ENCODE measurements at places on chromosomes 13 and 19. TPM values are rescaled to one million over a fixed set of nuclear protein-coding genes. Genes with fewer than 3 reads are reported as not detected.

ZNF573 gene
- 6.3 TPM for polyA plus RNA-seq

DZIP1 gene
- polyA plus RNA-seq = 11.7 TPM

CBLC gene
- 53.4 TPM for polyA plus RNA-seq

PCSK4 gene
- polyA plus RNA-seq = 18.3 TPM

SEMA6B gene
- 31.3 TPM for polyA plus RNA-seq

VSTM2B gene
- 1.6 TPM for polyA plus RNA-seq

GRCh38 chr19:51078104-51078503, 4.6 kb downstream of the KLK14 start:
- DNase-seq = no peak

- no peak for DNase-seq
Measured at GRCh38 chr13:65943024-65943423, 1287.1 kb downstream of the PCDH9 start.

- no peak for DNase-seq
Measured at GRCh38 chr13:103394618-103395017, 328.4 kb upstream of the SLC10A2 start.

DNA sequence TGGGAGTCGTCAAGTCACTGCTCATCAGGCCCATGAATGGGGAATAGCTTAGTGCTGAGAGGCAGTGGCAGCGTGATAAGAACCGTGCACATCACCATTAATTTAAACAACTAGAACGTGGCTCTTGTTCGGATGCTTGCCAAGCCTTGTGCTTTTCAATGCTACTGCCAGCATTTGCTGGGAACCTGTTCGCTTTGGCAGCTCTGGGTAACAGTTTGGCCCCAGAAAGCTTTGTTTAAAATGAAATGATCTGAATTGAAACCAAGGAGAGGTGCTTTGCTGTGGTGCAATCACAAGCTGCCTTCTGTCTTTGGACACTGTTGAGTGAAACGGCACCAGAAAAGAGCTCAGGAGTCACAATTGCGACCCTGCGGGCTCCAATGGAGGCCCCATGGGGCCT, 53.5 kb upstream of the OLFM4 start:
- no peak for DNase-seq

- peak; percentile 73 for DNase-seq
Measured at GRCh38 chr13:39942552-39943273, 287.3 kb downstream of the COG6 start.

Measured in H1 (cell line).